Activated T-cell treated with anti-CD3 and anti-CD28 coated beads, Interleukin-2, amount 50 U/mL, for 1 hour (primary cell): ENCODE measurements at places on chromosomes 1 and 21.

DNA sequence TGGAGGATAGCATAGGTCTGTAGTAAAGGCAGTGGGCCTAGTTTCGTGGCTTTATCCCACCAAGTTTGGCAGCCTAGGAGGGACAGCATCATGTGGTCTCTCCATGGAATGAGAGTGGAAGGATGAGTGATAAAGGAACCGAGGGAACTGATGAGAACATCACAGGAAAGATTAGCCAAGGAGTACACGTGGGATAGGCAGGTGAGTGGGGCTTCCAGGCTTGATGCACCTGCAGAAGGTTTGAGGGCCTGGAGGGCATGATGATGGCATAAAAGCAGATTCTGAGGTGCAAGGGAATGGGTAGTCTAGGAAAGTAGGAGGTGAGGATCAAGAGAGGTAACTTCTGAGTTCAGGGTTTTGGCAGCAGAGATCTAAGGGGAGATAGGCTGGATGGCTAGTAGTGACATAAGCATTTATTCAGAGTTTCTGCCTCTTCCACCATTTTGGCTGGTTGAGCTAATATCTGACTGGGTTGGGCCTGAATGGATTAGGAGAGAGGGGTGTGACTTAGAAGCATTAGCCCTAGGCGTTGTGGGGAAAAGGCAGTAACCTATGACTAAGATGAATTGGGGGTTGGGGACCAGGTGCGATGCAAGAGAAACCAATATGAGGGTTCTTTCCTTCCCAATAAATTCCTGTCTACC is 9.1 kb downstream of the PTGFRN start:
- no peak for DNase-seq

- DNase-seq: peak; percentile 5
Observed at GRCh38 chr1:228304225-228304624, 96.4 kb downstream of the OBSCN start.

- no peak for DNase-seq
Observed at GRCh38 chr1:37265786-37266667, 208.4 kb upstream of the ZC3H12A start.

DNA sequence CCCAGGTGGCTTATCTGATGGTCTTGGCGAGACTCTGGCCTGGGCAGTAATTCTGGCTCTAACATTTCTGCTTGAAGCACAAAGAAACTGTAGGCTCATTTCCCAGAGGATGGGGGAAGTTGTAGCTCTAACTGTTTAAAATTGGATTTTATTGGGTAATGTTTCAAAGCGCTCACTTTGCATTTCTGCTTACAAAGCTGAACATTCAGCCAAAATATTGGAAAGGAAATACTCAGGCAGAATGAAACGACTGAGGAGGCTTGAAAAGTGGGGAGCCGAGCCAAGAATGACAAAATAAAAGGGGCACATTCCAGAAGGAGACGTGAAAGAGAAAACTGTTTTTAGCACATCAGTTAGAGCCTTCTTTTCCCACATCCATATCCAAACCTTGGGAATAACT is 202.6 kb downstream of the GRIK1 start:
- DNase-seq: no peak

GRCh38 chr1:110465814-110466380 is 14.9 kb downstream of the PROK1 start:
- no peak for DNase-seq

- DNase-seq: no peak
Observed at GRCh38 chr1:116031302-116031835, 55.1 kb downstream of the SLC22A15 start.

- no peak for DNase-seq
Observed at GRCh38 chr1:113389359-113389952, 859 bp upstream of the MAGI3 start.

GRCh38 chr1:155182052-155182550 is 8.5 kb downstream of the TRIM46 start:
- no peak for DNase-seq

DNA sequence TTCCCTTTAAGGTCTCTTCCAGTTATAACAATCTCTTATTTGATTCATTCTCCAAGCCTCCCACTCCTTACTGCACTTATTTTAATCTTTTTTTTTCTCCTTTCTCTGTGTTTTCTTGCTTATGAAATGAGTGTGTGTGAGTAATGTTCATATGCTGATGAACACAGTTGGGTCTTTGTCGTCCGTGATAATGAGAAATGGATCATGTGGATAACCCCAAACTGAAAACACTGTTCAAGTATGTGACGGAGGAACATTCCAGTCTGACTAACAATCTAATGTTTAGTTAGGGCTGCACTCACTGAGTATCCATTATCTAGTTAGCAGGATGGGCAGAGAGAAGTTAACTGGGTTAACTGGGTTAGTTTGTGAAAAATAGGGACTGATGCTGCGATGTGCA is 253.1 kb upstream of the DUSP10 start:
- no peak for DNase-seq

DNA sequence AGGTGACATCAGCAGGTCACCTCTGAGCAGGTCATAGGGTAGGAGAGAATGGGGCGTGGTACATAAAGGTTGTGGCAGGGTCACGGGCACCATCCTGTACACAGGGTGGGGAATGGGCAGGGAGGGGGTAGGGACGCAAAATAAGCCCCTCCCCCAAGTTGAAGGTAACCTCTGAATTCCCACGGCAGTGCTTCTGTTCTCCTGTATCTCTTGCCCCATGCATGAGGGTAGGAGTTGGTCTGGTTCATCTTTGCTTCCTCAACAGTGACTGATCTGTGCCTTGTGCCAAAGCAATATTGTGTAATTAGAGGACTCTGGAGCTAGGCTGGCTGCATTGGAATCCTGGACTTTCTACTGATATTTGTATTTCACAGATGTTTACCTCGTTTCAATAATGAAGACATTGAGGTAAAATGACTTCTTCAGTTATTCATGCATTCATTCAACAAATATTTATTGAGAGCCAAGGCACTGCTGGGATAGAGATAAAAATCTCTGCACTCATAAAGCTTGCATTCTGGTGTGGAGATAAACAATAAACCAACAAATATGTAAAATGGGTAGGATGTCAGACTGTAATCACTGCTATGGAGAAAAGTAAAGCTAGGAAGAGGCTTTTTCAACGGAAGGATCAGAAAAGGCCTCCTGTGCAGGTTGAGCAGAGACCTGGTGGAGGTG is 18.4 kb upstream of the GFI1 start:
- no peak for DNase-seq

- DNase-seq: no peak
Observed at GRCh38 chr1:77438236-77438913, 156.6 kb downstream of the AK5 start.

- DNase-seq: no peak
Observed at GRCh38 chr1:215256936-215257679, 174.6 kb downstream of the KCNK2 start.

GRCh38 chr1:183869664-183870063 is 64.7 kb downstream of the RGL1 start:
- no peak for DNase-seq

GRCh38 chr1:185864889-185865517 is 130.8 kb downstream of the HMCN1 start:
- no peak for DNase-seq

GRCh38 chr1:78279051-78279450 is 211.7 kb upstream of the PTGFR start:
- DNase-seq: no peak

DNA sequence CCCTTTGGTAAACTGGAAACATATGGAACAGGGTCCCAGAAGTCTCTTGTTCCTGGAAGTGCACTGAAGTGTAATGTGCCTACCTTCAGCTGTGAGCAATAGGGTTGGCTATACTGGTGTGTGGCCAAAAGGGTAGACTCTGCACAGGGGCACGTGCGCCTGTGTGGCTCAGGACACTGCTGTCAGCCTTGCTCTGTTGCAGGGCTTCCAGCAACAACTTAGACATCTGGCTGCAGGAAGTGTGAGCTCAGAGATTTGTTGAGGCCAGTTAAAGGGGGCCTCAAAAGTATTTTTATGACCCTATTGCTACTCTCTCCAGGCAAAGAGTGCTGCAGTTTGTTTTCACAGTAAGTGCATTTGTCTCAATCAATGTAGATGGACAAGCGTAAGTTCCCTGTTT is 7.5 kb downstream of the CTPS1 start:
- DNase-seq: no peak

DNA sequence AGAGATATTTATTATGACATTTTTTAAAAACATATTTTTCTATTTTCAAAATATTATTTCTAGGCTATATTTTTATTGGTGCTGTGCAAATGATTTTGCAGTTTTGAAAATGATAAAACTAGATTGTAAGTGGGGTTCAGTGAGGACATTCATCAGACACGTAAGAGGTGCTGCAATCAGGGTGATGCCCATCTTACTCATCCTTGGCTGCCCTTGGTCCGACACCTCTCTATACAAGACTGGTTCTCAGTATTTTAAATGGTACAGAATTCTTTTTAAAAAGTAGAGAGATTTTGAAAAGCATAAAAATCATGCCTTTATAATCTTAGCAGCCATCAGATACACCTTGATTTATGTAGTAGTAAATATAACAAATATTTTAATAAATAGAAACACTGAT is 24.0 kb downstream of the HENMT1 start:
- no peak for DNase-seq

GRCh38 chr1:196387766-196388165 is 220.5 kb downstream of the KCNT2 start:
- DNase-seq: no peak

DNA sequence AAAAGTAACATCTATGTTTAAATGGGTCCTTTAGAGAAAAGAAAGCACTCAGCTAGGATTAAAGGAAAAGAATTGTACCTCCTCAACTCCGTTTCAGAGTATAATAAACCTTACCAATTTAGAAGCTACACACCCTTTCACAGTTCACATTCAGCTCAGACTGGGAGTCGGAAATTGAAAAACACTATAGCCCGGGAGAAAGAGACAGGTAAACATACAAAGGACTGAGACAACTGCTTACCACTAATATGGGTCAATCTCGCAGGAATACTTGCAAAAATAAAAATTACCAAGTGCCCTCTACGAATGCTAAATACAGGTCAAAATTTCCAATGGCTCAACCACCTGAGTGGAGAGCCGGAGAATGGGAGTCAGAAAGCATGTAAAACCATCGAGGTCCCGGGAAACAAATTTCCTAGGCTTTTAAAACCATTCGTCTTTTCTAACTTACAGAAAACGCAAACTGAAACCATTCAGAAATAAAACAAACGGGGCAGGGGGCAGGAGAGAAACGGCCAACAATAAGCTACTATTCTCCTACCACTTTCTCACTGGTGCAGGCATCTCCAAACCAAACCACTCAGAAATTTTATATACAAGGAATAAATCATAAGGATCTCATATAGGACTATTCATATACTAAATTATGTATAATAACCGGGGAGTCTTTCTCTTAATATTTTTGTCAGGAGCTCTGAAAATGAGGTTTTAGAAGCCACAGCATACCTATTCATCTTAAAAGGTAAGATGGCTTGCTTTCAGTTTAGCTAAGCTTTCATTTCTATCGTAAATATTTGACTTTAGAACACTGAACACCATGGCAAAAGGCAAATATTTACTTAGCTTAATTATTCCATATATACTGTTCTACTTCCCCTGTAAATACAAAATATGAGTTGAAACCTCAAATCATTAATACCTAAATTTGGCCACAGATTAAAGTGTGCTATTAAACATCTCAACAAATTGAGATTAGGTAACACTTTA is 136.5 kb downstream of the RERE start:
- no peak for DNase-seq

DNA sequence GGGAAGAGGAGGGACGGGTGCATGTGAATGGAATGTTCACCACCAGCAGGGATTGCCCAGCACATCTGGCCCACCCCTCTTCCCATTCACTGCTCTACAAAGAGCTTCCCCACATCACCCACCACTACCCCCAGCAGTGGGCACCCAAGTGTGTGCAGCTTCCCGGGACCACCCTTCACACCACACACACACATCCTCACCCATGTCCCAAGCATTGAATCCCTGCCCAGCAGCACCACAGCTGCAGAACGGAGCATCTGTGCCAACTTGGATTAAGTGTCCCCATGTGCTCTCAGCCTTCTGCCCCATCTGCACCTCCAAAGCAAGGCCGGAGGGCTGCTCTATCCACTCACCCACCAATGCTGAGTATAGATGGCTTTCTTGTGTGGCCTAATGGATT is 141.4 kb downstream of the PSMG1 start:
- DNase-seq: no peak

DNA sequence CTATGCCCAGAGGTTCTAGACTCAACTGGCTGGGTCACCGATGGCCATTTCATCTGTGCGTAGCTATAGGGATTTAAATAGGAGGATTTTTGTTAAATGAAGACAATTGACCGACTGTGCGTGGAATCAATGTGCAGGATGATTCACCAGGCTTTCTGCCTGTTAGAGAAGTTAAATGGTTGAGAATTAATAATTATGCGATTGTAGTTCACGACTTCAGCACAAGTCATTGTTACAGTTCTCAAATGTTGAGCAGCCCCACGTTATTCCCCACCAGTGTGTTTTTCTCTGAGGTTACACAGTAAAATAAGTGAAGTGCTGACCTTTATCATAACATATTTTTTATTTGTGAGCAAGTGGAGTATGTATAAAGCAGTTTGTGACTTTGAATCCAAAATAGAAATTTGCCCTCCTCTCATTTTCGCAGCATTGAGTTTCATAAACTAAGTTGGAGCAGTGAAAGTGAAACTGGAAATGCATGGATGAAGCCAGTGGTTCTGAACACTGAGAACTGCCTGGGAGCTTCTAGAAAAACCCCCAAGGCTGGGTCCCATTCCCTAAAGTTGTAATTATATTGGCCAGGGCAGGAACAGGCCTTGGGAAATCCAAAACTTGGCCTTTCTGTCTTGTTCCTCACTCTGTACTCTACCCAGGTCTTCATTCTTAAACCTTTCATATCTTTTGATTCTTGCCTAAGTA is 102.6 kb downstream of the GALNT2 start:
- DNase-seq: no peak

DNA sequence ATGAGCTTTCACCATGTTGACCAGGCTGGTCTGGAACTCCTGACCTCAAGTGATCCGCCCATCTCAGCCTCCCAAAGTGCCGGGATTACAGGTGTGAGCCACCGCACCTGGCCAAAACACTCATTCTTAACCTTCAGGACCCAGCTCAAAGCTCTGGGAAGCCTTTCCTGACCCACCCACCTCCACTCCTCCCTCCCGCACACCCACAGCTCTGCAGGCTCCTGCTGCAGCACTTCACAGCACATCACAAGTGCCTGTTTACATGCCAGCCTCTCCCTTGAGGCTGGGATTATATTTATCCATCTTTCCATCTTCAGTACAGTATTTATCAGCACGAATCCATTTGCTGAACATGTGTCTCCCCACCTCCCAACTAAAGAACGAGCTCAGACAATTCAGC is 14.9 kb downstream of the SLC9A1 start:
- DNase-seq: no peak

GRCh38 chr1:182050481-182051448 is 10.7 kb downstream of the ZNF648 start:
- DNase-seq: no peak

- DNase-seq: no peak
Observed at GRCh38 chr21:24179110-24179509, 1428.2 kb downstream of the MRPL39 start.

- DNase-seq: peak; percentile 78
Observed at GRCh38 chr1:205849619-205850355, at the start of gene PM20D1. Gene PM20D1, minus strand, starts transcription at chr1:205850132. Its CDS starts 60 bp downstream, at chr1:205850072.

- no peak for DNase-seq
Observed at GRCh38 chr1:108817811-108818210, 39.1 kb downstream of the AKNAD1 start.
